ENCODE measurements at places on chromosomes 1 and 21. TPM values are rescaled to one million over a fixed set of nuclear protein-coding genes. Genes with fewer than 3 reads are reported as not detected.

Gene CELA2A
- polyA plus RNA-seq = 0.70 TPM

Gene SLFNL1
- polyA plus RNA-seq = 1.1 TPM

Gene FAM131C
- 1.3 TPM for polyA plus RNA-seq

Gene PAQR6
- 6.0 TPM for polyA plus RNA-seq

Gene OPTC
- polyA plus RNA-seq = not detected

Gene SEMA4A
- polyA plus RNA-seq = 19.7 TPM

Gene PTGFR
- 0.25 TPM for polyA plus RNA-seq

Gene TCHHL1
- polyA plus RNA-seq = not detected

Gene FAM72D
- polyA plus RNA-seq = 3.5 TPM

Gene MX2
- 1.9 TPM for polyA plus RNA-seq

Gene PDZK1IP1
- polyA plus RNA-seq = 22.2 TPM

Gene ADAMTS5
- 23.3 TPM for polyA plus RNA-seq

Gene FOXO6
- polyA plus RNA-seq = 1.2 TPM

Gene GABPB2
- polyA plus RNA-seq = 16.2 TPM

DNA sequence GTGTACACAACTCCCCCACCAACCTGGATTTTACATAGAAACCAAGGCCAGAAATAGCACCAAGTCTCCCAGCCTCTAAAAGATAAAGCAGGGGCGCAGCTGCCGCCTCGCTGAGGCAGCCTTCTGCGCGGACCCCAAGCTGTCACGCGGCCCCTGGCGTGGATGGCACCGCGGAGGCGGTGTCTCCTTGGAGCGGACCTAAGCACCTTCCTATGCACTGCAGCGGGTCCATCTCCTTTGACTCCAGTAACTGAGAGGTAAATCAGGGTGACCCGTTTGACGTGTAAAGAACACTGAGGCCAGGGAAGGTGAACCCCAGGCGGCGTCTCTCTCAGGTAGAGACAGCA is 17.0 kb downstream of the ZNF697 start:
- no peak for DNase-seq

DNA sequence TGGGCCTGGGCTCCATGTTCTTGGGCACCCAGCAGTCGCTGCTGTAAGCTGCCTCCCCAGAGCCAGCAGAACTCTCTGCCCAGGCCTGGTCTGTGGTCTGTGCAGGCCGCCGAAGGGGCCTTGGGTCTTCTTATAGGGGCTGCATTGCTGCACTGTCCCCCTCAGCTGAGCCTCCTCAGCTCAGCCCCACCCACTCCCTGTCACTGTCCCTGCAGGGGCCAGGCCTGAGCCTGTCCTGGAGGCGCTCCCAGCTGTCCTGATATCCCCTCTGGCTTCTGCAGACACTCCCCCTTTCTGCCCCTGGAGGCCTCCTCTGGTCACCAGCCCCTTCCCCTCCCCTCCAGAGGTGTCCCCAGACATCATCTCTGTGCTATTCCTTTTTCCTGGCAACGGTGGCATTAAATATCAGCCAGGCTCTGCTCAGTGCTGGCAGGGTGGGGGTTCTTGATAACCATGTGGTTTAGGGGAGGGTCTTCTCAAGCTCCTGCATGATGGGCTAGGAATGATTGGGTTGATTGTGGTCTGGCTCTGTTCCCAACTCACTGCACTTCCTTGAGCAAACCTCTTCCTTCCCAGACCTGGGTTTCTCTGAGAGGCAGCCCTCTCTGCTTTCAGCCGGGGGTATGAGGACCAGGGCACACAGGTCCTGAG is 3.7 kb upstream of the FOXO6 start:
- DNase-seq = no peak

DNA sequence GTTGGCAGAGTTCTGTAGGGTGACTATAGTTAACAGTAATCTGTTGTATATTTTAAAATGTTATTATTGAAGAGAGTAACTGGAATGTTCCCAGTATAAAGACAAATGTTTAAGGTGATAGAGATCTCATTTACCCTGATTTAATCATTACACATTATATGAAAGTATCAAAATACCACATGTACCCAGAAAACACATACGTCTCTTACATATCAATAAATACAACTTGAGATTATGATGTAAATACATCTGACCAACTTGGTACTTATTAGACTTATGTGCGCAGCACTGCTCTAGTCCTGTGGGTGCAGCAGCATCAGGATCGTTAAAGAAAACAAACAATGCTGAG is 670 bp upstream of the PARK7 start:
- no peak for DNase-seq

DNA sequence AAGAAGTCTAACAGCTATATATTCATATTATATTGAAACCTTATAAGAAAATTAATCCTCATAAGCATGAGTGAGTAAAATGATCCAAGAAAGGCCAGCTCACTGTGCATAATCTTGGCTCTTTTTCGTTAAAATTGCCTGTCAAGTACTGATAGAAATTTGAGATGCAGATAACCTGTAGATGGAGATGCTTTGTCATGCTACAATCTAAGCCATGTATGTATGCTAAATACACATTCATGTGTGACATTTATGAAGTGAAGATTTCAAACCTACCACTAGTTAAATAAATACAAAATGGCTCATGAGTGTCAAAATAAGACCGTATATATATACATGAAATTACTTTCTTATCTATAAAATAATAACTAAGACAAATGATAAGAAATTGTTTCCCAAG is 1491.5 kb upstream of the PRMT6 start:
- no peak for DNase-seq

GRCh38 chr21:46594276-46594675 is 10.6 kb downstream of the S100B start:
- DNase-seq = no peak

DNA sequence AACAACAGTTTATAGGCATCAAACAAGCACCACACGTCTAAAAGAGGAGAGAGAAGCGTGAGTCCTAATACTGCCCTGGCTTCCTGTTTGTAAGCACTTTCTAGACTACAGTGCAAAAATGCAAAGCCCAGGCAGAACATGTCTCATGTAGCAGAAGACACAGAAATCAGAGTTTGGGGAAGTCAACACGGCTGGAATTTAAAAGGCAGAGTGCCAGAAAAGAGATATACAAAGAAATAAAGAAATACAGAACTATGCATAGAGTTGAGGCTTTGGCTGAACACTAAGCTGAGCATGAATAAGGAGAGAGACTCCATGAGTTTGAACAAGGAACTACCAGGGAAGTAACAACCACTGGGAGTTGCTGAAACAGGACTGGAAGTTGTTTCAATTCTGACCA is 566.6 kb upstream of the NR5A2 start:
- DNase-seq = no peak

GRCh38 chr1:111516005-111516535 is 12.6 kb upstream of the ADORA3 start:
- peak; percentile 60 for DNase-seq

DNA sequence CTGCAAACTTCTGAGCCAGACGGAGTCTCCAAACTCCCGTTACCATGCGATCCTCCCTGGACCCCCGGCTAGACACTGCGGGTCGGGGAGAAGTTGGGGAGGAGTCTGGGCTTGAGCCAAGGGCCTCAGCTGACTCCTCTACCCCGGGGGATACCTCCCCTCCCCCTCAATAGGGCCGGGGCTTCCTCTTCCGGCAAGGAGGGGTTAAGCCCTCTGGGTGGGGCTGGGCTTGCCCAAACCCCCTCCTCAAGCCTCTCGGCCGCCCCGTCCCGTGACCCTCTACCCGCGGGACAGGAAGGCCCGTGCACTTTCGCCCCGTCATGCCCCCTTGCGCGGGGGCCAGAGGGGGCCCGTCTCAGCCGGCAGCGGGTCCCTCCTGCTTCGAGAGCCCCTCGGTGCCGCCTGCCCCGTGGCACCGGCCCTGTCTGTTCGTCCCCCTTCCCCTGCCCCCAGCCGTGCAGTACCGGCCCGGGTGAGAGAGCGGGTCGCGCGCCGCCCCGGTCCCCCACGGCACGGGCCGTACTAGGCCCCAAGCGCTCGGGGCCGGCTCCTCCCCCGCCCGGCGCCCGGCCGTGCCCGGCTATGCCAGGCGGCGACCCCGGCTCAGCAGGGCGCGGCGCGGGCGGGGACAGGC is 652 bp downstream of the ARL8A start:
- DNase-seq = no peak

GRCh38 chr1:186143481-186143880 is 231.6 kb downstream of the TPR start:
- no peak for DNase-seq

- DNase-seq = no peak
Measured at GRCh38 chr21:33396951-33397350, 6.3 kb upstream of the IFNGR2 start.

- no peak for DNase-seq
Measured at GRCh38 chr1:61171974-61172373, 89.6 kb downstream of the NFIA start.

GRCh38 chr1:181486098-181486420 is 2.7 kb downstream of the CACNA1E start:
- no peak for DNase-seq

- no peak for DNase-seq
Measured at GRCh38 chr1:149997585-149998262, 12.8 kb downstream of the OTUD7B start.

DNA sequence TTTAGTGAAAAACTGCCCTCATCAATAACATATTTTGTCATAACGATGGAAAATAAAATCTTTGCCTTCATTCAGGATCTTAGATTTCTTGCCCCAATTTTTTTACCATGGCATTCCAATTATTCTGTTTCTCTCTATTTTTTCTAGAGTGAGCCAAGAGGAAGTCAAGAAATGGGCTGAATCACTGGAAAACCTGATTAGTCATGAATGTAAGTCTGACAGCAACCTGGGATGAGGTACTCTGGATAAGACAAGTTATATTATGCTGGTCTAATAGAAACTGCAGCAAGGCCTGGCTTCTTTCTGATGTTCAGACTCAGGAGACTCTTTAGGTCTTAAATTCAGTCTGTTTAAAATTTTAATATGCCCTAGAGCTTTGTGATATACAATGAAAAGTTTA is 3.5 kb downstream of the RGS4 start:
- no peak for DNase-seq

DNA sequence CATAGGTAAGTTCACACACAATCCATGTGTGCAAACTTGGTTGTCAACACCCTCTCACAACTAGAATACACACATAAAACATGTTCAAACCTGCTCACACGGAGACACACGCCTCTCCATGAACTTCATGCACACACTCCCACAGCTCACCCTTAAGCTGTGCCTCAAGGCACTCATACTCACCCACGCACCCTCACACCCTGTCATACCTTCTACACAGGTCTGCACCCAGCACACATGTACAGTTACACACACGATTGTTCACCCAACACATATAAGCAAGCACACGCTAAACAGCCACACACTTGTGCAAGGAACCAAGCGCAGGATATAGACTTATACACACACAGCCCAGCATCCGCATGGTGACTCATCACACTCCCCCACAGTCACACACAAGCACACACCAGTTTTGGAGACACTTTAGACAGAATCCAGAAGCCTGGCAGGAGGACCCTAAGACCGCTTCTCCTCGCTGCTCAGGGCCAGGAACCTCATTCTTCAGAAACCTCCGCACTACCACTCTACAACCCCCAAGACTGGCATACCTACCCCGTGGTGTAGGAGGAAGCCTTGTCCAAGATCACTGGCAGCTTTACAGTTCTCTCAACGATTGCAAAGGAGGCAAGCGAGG is 58.7 kb upstream of the ZC3H12A start:
- no peak for DNase-seq

- no peak for DNase-seq
Measured at GRCh38 chr1:41827991-41828570, 90.6 kb downstream of the HIVEP3 start.

DNA sequence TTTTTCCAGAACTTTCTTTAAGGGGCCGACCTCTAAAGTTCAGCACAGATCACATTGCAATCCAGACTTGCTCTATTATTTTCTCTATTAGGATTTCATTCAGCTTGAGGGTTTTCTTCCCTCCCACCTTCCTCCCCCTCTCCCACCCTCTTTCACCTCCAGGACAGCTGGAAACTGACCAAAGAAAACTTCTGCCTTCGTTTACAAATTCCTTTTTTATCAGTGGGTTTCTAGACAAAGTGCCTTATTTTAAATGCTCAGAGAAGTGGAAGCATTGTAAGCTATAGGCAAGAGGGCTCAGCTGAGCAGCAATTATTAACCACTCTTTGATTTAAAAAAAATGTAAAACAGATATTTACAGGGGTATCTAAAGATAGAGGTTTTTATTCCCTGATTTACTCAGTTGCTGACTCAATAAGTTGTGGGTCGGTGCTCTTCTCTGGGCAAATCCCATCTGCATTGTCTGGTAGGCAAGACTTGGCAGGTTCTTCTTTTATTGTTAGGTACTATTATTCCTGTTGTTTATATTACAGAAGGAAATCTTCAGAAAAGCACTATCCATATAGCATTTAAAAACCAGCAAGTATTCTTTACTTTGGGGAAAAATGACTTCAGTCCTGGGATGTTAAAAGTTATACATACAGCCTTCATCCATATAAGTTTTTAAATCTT is 277.0 kb upstream of the C1orf105 start:
- no peak for DNase-seq

GRCh38 chr1:170370087-170370486 is 161.9 kb upstream of the GORAB start:
- no peak for DNase-seq

GRCh38 chr1:104072915-104073371 is 323.2 kb downstream of the AMY1C start:
- DNase-seq = no peak

DNA sequence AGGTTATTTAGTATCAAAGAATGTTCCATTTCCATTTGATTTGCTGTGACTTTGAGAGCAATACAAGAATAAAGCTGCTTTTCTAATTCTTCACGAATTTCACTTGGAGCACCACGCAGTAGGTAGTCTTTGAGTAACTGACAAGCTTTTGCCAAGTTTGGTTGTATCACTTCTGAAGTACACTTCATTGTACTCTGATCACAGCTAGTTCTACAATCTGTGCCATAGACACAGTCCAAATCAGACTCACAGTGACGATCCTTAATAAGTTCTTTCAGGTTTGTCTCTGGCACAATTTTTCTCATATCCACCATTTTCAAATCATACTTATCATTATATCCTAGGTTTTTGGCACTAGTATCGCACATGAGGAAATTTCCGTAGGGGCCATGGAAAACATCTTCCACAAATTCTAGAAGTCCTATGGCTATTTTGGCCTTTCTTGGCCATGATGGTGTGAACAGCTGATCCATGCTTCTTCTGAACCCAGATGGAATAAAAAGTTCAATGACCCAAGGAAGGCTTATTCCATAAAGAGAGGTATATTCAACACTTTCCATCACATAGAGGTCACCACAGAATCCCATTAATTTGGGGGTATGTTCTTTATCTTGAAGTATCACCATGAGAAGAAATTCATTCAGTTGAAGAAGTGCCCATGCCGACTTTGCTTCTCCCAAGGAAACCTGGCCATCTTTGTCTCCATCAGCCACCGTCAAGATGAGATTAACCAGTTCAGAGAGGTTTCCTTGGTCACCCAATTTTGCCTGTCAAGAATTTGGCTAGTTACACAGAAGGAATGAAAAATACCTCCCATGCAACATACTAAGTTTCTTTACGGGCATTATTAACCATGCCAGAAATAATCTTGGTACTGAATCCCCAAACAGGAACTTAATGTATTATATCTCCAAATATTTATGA is 11.9 kb downstream of the RPL5 start:
- DNase-seq = no peak

DNA sequence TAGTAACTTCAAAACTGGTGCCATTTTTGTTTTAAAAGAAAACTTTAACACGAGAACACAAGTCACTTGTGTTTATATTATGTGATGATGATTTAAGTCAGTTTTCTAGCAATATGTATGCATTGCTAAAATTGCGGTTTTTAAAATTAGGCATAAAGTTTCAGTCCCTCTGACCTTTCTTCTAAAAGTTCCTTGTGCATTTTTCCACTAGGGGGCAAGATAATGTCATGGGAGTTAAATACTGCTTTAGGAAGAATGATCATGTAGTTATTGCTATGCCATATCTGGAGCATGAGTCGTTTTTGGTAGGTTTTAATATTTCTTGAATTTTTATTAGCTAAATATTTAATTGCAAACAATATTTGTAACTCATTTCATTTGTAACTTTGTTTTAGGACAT is 10.7 kb downstream of the CDC7 start:
- DNase-seq = no peak

All from left kidney (tissue), 8 donors.